ENCODE measurements at places on chromosomes 12 and 14.

- DNase-seq: no peak
Measured at GRCh38 chr12:65364046-65364445, 85.6 kb downstream of the MSRB3 start.

DNA sequence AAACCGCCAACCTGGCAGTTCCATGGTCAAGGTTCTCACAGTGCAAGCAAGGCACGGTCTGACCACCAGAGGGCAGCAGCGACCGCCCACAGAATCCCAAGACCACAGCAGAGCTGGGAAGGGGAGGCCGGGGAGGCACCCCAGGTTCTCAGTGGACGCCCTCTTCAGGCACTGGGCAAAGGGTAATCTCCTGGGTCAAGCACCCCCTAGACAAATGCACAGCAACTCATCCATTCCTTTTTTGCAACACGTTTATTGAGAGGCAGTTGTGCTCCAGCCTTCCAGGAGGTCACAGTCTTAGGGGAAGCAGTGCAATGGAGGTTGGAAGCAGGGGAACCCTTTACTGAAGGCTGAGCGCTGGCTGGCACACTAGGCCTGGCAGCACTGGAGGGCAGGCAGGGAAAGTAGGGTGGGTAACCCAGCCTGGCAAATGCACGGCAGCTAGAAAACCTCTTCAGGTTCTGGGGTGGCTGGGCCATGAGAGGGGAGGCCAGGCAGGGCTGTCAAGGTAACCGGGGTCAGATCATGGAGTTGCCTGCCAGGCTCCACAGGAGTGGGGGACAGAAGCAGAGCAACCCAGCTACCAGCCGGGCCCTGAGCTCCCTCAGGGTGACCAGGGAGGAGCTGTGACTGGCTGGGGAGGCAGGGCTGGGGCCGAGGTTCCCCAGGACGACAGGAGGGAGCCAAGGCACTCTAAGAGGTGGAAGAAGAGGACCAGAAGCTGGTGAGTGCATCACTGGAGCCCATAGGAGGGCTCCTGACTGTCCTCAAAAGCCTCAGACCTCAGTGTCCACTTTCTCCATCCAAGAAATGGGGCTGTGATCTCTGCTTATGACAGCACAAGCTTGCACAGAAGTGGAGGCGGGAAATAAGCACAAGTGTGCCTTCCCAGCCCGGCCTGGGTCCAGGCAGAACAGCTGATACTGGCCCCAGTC, 1.8 kb upstream of the RHOF start:
- no peak for DNase-seq

DNA sequence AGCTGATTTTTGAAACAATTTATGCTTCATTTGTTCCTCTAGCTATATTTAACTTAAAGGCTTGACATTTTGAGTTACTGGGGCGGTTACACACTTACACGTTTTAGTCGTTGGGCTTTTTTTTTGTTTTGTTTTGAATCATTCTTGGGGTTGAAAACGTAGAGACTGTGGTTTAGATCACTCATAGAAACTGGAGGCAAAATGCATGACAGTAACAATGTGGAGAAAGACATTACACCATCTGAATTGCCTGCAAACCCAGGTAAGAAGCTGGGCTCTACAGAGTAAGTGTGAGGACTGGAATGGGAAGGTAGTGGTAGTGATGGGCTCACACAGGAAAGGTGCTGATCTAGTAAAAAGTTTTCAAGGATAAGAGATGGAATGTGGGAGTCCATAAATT, at the start of gene CLEC2D:
Gene CLEC2D (plus strand): TSS at position 180 of the 400 bp plus-strand sequence. CDS start 22 bp downstream, at position 202.
- no peak for DNase-seq

- no peak for DNase-seq
Measured at GRCh38 chr12:461425-461824, 1.7 kb downstream of the B4GALNT3 start.

GRCh38 chr12:96409731-96410130, 9.5 kb upstream of the CDK17 start:
- no peak for DNase-seq

DNA sequence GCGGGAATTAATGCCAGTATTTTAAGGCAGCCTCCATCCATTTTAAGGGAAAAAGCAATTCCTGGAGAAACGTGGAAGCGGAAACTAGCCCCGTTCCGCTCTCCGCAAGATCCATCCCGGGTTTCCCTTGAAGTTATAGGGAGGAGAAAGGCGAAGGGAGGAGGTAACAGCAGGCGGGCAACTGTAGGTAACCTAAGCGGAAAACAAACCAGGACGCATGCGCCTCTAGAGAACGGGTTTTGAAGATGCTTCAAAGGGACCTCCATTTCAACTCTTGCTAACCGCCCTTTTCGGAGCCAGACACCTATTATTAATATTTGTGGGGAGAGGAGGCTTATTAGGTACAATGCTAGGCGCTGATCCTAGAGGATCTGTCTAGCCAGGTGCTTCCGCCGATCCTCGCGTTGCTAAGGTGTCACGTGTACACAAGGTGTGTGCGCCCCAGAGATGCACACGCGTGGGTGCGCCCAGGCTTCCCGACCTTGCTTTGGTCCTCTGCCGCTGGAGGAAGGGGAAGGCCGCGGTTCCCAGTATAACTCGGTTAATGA, 6.2 kb downstream of the TBX5 start:
- no peak for DNase-seq

DNA sequence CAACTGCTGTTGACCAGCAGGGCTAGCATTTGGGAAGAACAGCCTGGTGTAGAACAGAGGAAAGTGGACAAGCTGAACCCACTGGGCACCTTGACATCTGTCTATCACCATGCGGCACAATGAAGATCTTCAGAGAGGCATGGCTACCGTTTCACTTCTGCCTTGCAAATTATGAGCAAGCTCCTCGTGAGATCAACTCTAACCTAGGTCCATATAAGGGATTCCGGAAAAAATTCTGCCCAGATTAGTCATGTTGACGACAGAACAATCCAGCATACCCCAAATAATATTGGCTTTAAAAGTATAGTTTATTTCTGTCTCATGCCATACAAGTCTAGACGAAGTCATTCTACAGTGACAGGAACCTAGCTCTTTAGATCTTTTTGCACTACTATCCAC, 91.6 kb upstream of the ATF7IP start:
- DNase-seq: no peak
